Natural killer cell treated with Interleukin-12 subunit alpha and Interleukin-12 subunit beta and Interleukin-15 and Interleukin-18, amount 100 ng/mL, for 72 hours (primary cell): ENCODE measurements at places on chromosomes 7 and 10. TPM values are rescaled to one million over a fixed set of nuclear protein-coding genes. Genes with fewer than 3 reads are reported as not detected.

The DDC gene
- total RNA-seq: not detected

The IFIT1B gene
- not detected for total RNA-seq

The AMPH gene
- not detected for total RNA-seq

The NRP1 gene
- total RNA-seq: 1.5 TPM

The SLC13A4 gene
- total RNA-seq: not detected

The ZNF746 gene
- total RNA-seq: 39.2 TPM

The EMX2 gene
- total RNA-seq: not detected

The NRCAM gene
- total RNA-seq: not detected

The MRLN gene
- total RNA-seq: not detected

The C7orf57 gene
- total RNA-seq: 0.57 TPM

The TUBAL3 gene
- 0.19 TPM for total RNA-seq

The NSUN5 gene
- total RNA-seq: 49.7 TPM

The GPER1 gene
- total RNA-seq: not detected

The XRCC2 gene
- total RNA-seq: 10.1 TPM
